ENCODE measurements at places on chromosomes 6 and 20.

GRCh38 chr6:45454008-45454911, 76.5 kb upstream of the SUPT3H start:
- DNase-seq = no peak

DNA sequence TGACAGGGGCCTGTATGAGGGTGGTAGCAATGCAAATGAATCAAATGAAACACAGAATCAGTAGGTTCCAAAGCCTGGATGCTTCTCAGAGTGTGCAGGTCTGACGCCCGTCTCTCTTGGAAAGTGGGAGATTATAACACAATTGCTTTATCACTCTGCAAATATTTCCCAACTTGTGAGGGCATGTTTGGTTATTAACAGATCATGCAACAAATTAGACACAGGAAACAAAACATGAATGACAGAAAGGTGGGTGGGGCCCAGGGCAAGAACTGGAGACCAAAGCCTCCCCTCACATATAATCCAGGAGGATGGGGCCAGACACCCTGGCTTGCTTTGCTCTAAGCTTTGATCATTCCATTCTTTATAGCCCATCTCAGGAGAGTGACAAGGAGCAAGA, 108.6 kb upstream of the MRPS10 start:
- DNase-seq = no peak

GRCh38 chr20:35523298-35523888, 6.1 kb downstream of the C20orf173 start:
- no peak for DNase-seq

DNA sequence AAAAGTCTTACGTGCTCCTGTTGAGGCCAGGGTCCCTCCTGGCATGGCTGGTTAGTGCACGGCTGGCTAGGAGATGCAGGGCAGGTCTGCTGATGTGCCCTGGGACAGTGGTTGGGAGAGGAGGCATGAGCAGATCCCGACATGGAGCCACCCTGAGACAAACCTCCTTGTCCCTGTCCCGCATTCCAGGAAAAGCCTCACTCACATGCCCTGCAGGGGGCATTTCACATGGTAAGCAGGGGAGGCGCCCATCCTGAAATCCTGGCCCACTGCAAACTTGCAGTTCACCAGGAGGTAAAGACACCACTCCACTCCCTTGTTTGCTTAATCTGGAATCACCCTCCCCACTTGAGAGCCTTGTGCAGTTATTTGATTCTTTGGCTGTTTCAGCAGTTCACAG, 116.7 kb upstream of the SLC24A3 start:
- DNase-seq = no peak

DNA sequence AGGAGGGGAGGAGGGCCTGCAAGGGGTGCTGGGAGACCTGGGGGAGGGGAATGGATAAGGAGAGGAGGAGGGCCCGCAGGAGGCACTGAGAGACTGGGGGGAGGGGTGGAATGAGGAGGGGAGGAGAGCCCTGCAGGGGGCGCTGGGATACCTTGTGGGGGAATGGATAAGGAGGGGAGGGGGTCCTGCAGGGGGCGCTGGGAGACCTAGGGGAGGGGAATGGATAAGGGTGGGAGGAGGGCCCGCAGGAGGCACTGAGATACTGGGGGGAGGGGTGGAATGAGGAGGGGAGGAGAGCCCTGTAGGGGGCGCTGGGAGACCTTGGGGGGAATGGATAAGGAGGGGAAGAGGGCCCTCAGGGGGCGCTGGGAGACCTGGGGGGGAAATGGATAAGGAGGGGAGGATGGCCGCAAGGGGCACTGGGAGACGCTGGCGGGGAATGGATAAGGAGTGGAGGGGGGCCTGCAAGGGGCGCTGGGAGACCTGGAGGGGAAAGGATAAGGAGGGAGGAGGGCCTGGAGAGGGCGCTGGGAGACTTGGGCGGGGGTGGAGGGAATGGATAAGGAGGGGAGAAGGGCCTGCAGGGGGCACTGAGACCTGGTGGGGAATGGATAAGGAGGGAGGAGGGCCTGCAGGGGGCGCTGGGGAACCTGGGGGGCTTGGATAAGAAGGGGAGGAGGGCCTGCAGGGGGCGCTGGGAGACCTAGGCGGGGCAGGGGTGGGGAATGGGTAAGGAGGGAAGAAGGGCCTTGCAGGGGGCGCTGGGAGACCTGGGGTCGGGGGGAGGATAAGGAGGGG, 1.3 kb upstream of the CTCFL start:
- DNase-seq = no peak

GRCh38 chr6:102995491-102995890, 1602.0 kb downstream of the GRIK2 start:
- no peak for DNase-seq

- no peak for DNase-seq
Measured at GRCh38 chr6:89430201-89430962, 2.6 kb upstream of the ANKRD6 start.

DNA sequence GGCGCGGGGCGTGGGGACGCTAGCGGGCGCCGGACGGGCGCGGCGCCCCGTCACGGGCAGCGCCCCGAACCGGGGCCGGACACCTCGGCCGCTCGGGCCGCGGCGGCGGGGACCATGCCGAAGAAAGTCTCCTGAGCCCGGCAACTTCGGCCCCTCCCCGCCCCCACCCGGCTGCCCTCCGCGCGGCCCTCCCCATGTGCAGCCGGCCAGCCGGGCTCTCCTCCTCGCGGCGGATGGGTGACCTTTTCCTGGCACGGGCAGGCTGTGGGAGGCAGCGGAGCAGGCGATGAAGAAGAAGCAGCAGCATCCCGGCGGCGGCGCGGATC, 278 bp downstream of the UST start:
- DNase-seq = no peak

DNA sequence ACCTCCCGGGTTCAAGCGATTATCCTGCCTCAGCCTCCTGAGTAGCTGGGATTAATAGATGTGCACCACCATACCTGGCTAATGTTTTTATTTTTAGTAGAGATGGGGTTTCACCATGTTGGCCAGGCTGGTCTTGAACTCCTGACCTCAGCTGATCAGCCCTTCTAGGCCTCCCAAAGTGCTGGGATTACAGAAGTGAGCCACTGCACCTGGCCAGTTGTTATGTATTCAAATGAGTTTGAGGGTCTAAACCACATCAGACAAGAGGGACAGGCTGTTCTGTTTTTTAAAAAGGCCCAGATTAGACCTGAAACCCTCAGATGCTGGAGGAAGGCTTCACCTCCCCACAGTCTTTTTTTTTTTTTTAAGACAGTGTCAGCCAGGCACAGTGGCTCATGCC, 4.1 kb upstream of the SPAG4 start:
- no peak for DNase-seq

- DNase-seq = no peak
Measured at GRCh38 chr6:109791301-109791700, 100.2 kb downstream of the FIG4 start.

DNA sequence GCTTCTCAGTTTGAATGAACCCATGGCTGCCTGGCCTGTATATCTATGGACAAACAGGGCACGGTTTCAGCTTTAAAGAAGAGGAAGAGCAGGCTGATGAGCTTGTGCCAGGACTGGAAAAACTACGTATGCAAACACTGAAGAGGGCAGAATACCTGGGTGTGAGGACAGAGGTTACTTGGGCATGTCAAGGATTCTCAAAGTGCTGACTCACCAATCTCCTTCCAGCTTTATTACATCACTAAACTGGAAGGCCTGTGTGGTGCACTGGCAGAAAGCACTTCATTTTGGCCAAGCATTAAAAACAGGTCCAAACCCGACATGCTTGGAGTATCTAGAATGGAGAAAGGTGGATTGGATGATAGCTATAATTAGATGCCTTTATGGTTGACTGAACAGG, 95.2 kb downstream of the GMPR start:
- no peak for DNase-seq

- DNase-seq = no peak
Measured at GRCh38 chr20:58173930-58174707, 54.3 kb downstream of the ANKRD60 start.

- no peak for DNase-seq
Measured at GRCh38 chr6:110233770-110234374, 53.6 kb downstream of the CDC40 start.

GRCh38 chr6:2998998-2999617, 586 bp upstream of the NQO2 start:
- no peak for DNase-seq

DNA sequence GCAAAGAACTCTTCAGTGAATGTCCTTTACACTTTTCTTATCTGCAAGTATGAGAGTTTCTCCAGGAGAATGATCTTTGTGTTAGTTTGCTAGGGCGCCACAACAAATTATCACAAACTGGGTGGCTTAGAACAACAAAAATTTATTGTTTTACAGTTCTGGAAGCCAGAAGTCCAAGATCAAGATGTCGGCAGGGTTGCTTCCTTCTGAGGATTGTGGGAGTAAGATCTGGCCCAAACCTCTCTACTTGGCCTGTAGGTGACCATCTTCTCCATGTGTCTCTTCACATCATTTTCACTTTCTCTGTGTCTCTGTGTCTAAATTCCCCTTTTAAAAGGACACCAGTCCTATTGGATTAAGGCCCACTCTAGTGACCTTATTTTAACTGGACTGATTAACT, 103.0 kb downstream of the ADTRP start:
- DNase-seq = no peak

- DNase-seq = no peak
Measured at GRCh38 chr6:120615238-120615637, 719.0 kb downstream of the TBC1D32 start.

DNA sequence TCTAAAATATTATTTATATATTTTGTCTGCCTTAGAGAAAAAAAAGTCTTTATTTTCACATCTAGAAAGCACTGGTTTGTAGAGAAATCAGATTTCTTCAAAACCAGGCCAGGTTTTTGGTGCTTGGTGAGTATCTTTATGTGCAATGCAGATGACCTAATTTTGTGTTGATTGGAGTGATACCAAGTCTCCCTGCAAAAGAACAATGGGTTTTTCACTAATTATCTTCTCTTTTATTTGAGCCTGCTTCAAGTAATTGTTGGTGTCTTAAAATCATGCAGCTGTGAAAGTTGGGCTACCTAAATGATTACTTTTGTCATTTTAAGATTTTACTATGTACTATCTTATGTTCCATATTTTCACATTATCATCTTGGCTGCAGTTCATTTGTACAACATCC, 874.7 kb downstream of the TFAP2A start:
- no peak for DNase-seq

DNA sequence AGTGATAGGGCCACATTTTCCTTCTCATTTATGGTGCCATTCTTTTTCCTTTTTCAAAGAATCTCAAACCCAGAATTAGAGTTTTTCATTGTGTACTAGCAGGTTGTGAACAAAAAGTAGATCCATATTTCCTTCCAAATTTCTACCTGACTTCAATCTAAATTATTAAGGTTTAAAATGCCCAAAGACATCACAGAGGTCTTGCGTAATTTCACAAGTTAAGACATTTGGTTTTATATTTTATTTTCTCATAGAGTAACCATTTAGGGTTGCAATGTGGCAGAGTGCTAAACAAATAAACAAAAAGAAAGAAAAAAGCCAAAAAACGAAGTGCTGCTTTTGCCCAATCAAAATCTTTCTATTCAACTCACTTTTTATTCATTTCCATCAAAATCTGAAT, 49.4 kb upstream of the MBOAT1 start:
- no peak for DNase-seq

- no peak for DNase-seq
Measured at GRCh38 chr20:18666803-18667415, 79.1 kb downstream of the DTD1 start.

- DNase-seq = no peak
Measured at GRCh38 chr6:111989743-111990142, 64.2 kb upstream of the CCN6 start.

- peak; percentile 69 for DNase-seq
Measured at GRCh38 chr20:577167-577791, 32.8 kb downstream of the TCF15 start.

GRCh38 chr6:73943411-73943810, 247.4 kb downstream of the CD109 start:
- no peak for DNase-seq

- DNase-seq = no peak
Measured at GRCh38 chr6:157219201-157220200, 103.8 kb downstream of the TMEM242 start.

DNA sequence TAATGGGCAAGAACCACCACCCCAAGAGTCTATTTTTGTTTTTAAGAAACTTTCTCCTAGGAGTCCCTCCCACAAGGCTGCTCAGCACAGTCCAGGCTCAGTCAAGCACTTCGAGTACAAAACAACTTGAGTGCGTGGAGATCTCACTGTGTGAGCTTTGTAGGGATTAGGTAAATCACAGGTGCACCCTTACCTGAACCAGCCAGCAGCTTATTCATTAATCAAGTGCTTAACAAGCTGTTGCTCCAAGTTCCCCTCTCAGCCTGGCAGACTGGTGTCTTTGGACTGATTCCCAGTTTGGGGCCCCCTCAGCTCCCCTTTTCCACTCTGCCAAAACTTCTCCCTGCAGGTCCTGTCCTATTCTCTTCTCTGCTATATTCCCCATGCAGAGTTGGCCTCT, 133.1 kb downstream of the LY86 start:
- no peak for DNase-seq

DNA sequence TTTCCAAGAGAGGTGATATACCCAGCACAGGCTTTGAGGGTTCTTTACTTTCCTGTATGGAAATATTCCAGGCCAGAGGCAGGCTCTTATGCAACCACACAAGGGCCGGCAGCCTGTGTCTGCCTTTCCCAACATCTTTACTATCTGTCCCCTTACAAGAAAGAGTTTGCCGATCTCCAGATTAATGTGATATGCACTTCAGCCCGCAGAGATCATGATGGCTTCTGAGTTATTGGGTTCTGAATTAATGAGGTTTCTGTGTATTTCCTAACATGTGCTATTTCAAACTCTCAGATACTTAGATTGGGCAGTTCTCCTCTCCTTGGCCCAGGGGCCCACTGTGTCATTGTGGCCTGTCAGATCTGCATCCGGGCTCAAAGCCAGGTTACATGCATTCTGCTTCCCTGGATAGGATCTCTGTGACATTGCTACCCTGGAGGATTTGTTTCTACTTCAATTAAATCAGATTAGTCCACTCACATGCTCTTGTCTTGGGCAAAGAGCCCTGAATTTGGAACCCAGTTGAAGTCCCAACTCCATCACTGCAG, 56.6 kb downstream of the TGM2 start:
- no peak for DNase-seq

- DNase-seq = no peak
Measured at GRCh38 chr6:11133281-11133680, 21.8 kb upstream of the ERVFRD-1 start.
